ENCODE measurements at places on chromosomes 12 and 14.

DNA sequence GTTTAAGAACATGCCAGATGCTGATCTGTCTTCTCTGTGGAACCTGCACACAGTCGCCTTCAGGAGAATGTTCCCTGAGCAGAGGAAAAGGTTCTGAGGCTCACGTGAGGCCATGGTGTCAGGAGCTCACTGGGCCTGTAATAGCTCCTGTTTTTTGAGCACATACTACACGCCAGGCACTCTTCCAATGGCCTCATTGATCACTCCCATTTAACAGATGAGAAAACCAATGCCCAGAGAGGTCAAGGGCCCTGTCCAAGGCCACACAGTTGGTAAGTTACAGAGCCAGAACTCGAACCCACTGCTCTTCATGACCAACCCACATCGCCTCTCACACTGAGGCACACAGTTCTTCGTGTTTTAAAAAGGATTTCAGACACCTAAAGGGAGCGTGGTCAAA, 7.3 kb upstream of the HHIPL1 start:
- no peak for DNase-seq

- no peak for DNase-seq
Measured at GRCh38 chr12:104702565-104703139, 245.9 kb downstream of the CHST11 start.

DNA sequence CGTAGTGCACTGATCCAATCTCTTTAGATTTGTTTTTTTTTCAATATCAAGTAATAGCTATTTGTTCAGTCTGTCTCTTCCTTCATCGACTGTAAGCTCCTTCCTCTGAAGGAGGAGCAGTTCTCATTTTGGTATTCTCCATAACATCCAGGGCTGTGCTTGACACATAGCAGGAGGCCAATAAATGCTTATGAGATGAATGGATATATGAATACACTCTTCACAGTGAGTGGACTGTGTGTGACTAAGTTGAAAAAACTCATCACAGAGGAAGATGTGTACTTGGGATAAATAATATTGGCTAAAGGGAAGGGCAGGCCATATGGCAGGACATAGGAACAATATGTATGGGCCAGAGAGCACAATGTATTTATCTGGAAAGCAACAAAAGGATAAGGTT, 205.3 kb upstream of the PRICKLE1 start:
- DNase-seq, result no peak

DNA sequence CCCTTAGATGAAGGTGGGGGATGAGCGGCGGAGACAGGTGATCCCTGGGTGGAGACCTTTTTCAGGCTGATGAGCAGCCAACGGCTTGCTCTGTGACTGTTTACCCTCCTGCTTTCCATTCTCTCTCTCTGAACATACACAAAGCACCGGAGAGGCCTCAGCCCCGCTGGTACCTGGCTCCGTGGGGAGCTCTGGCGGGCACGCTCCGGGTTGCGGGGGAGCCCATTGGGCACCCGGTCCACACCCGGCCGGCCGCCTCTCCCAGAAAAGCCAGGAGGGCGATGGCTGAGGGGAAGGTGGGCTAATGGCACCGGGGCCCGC, 545 bp downstream of the SMARCC2 start:
- no peak for DNase-seq

DNA sequence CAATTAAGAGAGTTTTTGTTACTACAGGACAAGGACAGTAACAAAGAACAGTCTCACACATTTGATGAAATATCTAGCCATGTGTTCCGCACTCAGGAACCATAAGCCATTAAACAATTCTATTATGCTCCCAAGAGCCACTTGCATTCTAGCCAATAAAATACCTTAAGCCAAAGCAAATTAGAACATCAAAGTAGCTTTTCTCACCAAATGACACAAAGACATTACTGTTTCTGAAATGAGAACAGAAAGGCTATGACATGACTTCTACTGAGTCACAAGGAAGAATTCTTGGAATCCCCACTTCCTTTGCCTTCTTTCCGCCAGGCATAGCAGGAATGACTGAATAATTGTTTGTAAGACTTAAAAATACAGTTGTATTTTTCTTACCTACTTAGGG, 445.8 kb downstream of the ATP23 start:
- no peak for DNase-seq

- no peak for DNase-seq
Measured at GRCh38 chr14:96735526-96735925, 61.7 kb upstream of the VRK1 start.

DNA sequence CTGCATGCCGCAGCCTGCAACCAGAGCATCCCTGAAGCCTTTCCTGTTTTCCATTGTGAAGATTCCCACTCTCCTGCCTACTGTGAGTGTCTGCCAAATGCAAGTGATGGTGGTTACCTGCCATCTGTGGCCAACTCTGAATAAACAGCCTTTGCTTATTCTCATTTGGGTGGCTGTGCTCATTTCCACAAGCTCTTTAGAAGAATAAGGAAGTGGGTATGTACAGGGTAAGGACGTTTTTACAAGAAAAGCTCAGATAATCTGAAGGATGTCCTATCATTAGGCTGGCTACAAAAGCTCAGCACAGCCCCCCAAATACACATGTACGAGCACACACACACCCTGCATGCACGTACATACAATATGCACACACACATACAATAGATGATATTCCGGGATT, 7.3 kb upstream of the RNASE1 start:
- DNase-seq, result no peak

DNA sequence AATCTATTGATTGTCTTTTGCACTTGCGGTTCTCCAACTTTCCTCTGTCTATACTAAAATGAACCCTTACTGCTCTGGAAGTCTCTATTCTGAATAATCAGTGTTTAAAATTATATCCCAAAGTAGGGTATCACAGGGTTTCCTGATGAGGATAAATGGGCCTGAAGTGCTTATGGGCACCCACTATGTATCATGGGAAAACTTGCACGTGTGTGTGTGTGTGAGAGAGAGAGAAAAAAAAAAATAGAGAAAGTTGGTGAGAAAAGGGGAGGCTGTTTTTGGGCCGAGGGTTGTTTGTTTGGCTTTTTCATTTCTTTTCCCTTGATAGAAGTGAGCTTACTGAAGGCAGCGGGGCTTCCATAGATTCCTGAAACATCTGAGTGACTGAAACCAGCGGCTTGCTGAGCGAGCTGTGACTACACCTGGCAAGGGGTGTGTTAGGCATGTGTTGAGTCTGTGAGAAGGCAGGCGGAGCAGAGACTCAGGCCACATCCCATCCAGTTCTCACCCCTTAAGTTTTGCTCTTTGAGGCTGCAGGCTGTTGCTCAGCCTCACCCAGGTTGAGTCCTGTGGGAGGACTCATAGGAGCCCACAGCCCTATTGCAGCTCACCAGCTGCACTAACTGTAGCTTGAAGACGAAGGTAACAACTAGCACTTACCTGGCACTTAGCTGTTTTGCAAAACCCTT, 17.2 kb downstream of the PPFIBP1 start:
- DNase-seq, result no peak

- DNase-seq, result no peak
Measured at GRCh38 chr12:115956236-115956635, 321.3 kb downstream of the MED13L start.

- no peak for DNase-seq
Measured at GRCh38 chr14:29461506-29461905, 466.1 kb downstream of the PRKD1 start.

- no peak for DNase-seq
Measured at GRCh38 chr12:61138415-61138759, 1121.8 kb upstream of the USP15 start.

Data from stromal cell of bone marrow (primary cell).